Immature natural killer cell (primary cell): ENCODE measurements at places on chromosomes 12 and 14. TPM values are rescaled to one million over a fixed set of nuclear protein-coding genes. Genes with fewer than 3 reads are reported as not detected.

DNA sequence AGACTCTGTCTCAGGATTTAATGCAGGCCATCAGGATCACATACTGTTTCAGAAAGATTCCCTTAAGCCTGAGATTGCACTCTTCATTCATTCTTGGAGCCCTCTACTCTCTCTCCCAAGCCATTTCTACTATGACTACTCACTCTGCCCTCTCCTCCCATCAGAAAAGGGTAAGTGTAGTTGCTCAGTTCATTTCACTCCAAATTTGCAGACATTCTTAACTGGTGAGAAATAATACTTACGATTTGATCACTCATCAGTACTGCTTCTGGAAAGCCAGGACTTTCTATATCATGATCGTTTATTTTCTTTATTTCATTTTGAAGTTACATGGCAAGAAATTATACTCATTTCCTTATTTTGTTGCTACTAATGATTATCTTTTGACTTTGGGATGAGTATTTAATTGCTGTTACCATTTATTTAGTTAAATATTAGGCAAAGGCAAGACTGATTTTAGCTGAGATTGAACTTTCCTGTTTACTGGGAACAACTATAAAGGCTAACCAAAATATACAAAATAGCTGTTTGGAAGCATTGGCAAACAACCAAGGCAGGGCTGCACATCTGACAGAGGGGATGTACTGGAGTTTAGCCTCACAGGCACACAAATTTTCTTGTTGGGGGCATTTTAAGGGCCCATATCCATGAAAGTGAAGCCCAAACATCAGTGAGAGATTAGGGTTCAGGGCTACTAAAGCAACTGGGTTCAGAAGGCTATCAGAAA, 4.1 kb upstream of the RERG start:
- no peak for DNase-seq

CLEC14A gene
- polyA plus RNA-seq, result not detected

MYO1H gene
- polyA plus RNA-seq, result not detected

GRCh38 chr12:6177642-6178358, 22.4 kb upstream of the CD9 start:
- DNase-seq, result no peak

FSCB gene
- not detected for polyA plus RNA-seq

DNA sequence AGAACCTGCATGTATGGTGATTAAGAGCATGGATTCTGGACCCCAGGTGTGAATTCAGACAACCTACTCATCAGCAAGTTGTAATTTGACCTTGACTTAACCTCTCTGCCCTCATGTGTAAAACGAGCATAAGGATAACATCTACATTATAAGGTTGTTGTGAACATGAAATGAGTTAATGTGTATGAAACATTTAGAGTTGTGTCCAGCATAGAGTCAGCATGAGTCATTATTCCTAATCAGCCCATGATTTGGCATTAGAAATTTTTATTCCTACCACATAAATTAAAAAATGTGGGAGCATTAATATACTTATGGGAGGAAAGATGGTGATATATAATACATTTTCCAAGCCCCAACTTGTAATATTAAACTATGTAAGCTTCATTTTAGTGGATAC, 95.9 kb upstream of the DDHD1 start:
- no peak for DNase-seq

DNA sequence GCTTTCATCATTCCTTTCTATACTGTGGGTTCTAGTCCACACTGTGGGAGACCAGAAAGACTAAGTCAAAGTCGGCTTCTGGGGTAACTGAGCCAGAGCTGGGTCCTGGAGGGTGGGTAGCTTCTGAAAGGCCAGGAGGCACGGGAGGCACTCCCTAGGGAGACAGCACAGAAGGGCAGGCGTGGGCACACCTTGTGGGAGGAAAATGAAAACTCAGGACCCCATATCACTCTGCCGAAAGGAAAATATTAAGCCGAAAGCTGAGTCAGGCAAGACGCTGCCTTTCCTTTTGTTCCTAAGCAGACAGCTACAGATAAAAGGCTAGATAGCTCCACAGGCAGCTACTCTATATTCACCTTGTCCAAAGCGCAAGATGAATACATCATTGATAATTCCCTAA, 20.7 kb downstream of the ANO2 start:
- DNase-seq, result no peak

DNA sequence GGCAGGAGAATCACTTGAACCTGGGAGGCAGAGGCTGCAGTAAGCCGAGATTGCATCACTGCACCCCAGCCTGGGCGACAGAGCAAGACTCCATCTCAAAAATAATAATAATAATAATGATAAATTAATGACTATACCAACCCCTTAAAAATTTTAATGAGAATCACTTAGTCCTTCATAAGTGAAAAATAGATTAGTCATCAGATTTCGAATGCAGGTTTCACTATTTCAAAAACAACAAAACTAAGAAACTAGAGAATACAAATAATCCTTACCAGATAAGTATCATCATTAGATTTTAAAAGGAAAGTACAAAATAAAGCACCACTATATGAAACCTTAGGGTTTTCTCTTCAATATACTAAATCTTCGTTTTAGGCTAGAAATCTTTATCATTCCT, 62.3 kb downstream of the CEP83 start:
- no peak for DNase-seq

GRCh38 chr14:62957562-62957961, 87.7 kb downstream of the KCNH5 start:
- no peak for DNase-seq

FAM216A gene
- 5.6 TPM for polyA plus RNA-seq

DNA sequence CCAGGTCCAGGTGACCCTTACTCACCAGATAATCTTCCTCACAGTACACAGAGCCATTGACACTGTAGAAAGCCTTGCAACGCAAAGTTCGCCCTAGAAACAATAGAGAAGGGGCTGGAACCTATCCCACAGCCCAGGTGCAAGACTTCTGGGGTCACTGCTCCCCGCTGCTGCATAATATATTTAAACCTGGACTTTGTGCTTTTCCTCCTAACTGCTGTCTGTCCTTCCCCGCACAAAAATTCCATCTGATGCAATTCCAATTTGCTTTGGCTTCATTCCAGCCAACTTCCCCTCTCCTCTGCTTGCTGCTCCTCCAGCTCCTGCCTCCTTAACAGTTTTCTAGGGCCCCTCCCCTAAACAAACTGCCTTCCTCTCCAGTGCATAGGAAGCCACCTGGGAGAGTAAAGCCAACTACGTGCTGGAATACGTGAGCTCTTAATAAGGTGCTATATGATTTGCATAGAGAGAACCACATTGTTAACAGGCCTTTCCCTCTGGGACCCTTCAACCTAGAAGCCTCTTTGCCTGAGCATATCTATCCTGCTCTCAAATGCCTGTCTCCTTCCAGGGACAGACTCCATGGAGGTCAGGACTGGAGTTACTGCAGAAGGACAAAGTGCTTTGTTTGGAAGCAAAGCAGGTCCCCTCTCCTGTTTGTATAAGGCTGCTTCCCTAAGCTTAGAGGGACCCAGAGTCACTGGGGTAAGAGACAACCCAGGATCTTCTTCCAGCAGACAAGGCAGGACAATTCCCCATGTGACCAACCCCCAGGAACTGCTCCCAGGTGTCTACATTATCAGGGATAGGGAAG, 5.5 kb downstream of the AJUBA start:
- DNase-seq, result no peak

DNA sequence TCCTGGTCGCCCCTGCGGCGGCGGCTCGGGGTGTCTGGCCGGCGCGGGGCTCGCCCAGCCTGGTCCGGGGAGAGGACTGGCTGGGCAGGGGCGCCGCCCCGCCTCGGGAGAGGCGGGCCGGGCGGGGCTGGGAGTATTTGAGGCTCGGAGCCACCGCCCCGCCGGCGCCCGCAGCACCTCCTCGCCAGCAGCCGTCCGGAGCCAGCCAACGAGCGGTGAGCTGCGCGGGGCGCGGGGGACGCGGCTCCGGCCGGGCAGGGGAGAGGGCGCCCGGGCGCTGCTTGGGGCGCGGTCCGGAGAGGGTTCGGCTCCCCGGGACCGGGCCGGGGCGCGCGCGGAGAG, at the start of gene LGALS3:
Gene LGALS3, plus strand, starts transcription at position 167 of the 342 bp plus-strand sequence. CDS start 8,122 bp downstream, outside the sequence.
- no peak for DNase-seq

GRCh38 chr12:76464631-76465166, 94.9 kb downstream of the OSBPL8 start:
- DNase-seq, result no peak

GRCh38 chr12:26032719-26033241, 74.3 kb downstream of the RASSF8 start:
- DNase-seq, result no peak

DNA sequence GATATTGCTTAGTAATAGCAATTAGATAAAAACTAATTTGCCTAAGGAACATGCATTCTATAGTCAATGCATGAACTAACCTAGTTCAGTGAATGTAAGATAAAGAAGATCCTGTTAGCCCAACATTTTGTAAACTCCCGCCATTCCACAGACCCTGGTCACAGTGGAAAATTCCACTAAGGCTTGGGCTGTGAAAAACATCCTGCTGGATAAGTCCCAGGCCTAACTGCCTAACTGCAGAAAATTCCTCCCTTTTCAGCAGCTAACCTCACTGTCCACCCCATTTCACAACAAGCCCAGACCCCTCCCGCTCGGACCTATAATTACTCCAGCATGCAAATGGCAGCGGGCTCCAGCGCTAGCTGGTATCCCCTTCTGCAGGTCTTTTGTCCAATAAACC, 97.9 kb upstream of the GARIN6 start:
- no peak for DNase-seq

MLH3 gene
- polyA plus RNA-seq, result 6.3 TPM

- no peak for DNase-seq
These were observed 110.4 kb upstream of the TMCC3 start for GRCh38 chr12:94760786-94761185.

GRCh38 chr12:100404769-100405407, 48.0 kb downstream of the SLC17A8 start:
- no peak for DNase-seq

PLEKHA5 gene
- 3.4 TPM for polyA plus RNA-seq

GRCh38 chr14:23604675-23605170, 26.1 kb upstream of the JPH4 start:
- DNase-seq, result no peak

DNA sequence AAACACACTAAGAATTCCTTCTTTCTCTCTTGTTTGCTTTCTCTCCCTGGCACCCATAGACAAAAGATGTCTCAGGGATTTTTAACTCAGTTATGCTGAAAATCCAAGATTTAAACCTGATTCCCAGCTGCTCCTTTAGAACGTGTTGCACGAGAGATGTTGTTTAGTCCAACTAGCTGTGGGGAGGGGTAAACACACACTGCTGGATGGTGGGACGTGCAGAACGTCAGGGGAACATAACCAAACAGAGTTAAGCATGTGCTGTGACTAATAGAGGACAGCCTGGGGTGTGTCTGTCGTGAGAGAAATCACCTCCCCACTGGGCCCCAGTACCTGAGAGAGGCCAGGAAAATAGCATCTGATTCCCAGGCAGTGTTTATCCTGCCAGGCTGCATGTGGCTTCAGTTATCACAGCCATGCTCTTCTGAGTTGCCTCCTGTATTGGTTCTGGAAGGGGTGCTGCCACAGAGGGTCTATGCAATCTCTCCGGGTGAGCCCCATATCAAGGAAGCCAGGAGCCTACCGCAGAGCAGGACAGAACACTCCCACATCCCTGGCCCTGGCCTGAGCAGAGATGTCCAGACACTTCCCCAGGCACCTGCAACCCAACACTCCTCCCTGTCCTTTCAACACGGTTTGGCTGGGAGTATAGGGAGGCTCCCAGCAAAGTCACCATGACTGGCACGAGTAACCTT, 112.7 kb upstream of the EGLN3 start:
- no peak for DNase-seq

DNA sequence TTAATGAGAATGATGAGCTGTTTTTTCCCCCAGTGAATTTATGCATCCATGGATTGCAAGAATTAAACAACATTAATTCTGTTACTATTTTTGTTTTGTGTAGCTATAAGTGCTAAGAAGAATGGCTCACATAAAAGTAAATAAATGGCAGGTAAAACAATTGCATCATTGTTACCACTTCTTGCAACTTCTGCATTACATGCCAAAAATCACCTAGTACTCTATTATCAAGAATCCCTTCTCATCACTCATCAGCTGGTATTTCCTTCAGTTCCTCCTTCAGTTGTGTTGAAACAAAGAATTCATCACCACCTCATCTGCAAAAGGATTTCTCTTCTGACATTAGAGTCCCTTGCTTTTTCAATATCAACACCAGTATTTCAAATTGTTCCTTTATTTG, 773 bp downstream of the A2M start:
- DNase-seq, result no peak

CNTN1 gene
- not detected for polyA plus RNA-seq

RD3L gene
- polyA plus RNA-seq, result not detected
